CD4-positive, alpha-beta memory T cell (primary cell): ENCODE measurements at places on chromosomes 16 and 17. TPM values are rescaled to one million over a fixed set of nuclear protein-coding genes. Genes with fewer than 3 reads are reported as not detected.

DNA sequence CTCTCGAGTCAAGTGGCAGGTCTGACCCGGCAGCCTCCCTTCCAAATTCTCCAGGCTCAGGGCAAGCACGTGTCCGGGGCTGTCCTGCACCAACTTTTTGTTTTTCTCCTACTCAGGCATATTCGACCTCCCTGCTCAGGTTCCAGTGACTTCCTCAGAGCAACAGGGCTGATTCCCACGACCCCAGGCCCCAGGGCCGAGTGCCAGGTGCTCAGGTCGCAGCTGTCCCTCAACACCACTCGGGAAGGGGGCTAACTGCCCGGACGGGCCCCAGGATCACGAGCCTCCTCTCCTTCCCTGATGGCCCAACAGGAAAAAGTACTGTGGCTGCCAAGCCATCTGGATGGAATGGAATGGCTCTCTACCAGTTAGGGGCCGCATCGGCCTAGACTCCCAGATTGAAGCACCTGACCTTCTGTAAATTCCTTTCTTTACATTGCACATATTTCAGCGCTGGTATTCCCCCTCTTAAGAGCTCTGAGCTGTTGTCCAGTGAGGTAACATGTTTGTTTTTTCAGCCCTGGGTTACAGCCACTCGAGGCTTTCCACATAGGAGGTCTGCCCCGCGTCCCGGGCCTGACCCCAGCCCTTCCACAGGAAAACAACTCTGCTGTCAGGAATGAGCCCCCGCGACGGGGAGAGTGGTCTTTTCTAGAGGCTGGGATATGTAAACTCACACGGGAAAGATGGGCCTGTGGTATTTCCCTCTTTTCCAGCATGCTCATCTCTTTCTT is 25.0 kb downstream of the NXN start:
- DNase-seq = no peak

- DNase-seq = no peak
Observed at GRCh38 chr17:76569607-76570279, 15.9 kb downstream of the ST6GALNAC2 start.

DNA sequence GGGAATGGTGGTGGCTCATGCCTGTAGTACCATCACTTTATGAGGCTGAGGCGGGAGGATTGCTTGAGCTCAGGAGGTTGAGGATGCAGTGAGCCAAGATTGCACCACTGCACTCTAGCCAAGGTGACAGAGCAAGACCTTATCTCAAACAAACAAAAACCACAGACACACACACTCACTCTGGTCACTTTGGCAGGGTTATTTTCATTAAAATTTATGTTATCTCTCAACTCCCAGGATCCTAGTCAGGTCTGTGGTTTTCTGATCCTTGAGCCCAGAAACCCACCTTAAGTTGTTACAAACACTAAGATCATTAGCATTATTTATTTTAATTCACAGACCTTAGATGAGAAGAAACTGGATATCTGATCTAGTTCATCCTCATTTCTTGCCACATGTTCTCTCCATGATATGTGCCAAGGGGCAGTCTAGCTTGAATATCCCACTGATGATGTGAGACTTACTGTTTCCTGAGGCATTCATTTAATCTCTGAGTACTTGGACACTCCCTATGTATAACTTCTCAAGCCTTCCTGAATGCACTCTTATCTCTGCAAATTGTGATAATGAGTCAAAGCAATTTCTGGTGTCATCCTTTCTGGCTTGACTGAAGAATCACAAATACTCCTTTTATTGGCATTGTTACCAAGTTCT is 9.6 kb downstream of the ABHD15 start:
- DNase-seq = no peak

SLFN13 gene
- 5.4 TPM for polyA plus RNA-seq

KCNH6 gene
- not detected for polyA plus RNA-seq

GRCh38 chr16:3607634-3608033 is 3.8 kb downstream of the SLX4 start:
- DNase-seq = no peak

GRCh38 chr16:15843635-15844279 is 13.1 kb downstream of the MYH11 start:
- no peak for DNase-seq

GRCh38 chr17:17605729-17606088 is 14.2 kb upstream of the PEMT start:
- no peak for DNase-seq

SEZ6L2 gene
- polyA plus RNA-seq = not detected

CDH16 gene
- polyA plus RNA-seq = not detected

- no peak for DNase-seq
Observed at GRCh38 chr16:88893127-88893968, 26.9 kb upstream of the PABPN1L start.

TBC1D3H gene
- polyA plus RNA-seq = not detected

DNA sequence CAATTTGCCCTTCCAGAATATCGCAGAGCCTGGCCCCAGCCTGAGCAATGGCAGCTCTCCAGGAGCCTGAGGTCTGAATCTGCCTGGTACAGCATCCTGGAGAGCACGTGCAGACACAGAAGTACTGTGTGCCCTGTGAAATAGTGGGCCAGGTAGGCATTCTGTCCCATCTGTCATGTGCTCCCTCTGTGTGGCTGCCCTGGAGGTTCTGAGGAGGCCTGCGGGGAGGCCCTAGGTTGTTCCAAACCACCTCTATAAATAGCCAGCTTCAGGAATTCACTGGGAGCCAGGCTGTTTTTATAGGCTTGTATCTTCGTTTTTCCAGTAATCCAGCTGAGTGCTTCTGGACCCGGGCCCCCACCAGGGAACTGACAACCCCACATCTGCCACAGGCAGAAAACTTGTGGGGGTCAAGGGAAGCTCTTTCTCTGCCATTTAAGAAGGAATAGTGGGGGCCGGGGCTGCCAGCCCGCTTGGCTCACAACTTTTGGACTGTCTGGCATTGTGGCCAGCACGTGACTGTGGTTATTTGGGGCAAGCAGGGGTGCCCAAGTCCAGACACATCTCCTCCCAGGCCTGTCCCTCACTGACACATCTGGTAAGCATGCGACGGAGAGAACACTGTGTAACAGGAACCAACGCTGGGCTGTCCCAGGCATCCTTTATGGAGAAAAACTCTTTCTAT is 356.3 kb upstream of the TNRC6C start:
- DNase-seq = no peak
